ENCODE measurements at places on chromosomes 16 and 17.
A peak's percentile ranks its signal among the peaks of the same experiment; 100 is the strongest.

GRCh38 chr16:27347930-27348685 is 34.3 kb downstream of the IL4R start:
- DNase-seq, result no peak

GRCh38 chr17:59368218-59368857 is 36.9 kb downstream of the YPEL2 start:
- no peak for DNase-seq

DNA sequence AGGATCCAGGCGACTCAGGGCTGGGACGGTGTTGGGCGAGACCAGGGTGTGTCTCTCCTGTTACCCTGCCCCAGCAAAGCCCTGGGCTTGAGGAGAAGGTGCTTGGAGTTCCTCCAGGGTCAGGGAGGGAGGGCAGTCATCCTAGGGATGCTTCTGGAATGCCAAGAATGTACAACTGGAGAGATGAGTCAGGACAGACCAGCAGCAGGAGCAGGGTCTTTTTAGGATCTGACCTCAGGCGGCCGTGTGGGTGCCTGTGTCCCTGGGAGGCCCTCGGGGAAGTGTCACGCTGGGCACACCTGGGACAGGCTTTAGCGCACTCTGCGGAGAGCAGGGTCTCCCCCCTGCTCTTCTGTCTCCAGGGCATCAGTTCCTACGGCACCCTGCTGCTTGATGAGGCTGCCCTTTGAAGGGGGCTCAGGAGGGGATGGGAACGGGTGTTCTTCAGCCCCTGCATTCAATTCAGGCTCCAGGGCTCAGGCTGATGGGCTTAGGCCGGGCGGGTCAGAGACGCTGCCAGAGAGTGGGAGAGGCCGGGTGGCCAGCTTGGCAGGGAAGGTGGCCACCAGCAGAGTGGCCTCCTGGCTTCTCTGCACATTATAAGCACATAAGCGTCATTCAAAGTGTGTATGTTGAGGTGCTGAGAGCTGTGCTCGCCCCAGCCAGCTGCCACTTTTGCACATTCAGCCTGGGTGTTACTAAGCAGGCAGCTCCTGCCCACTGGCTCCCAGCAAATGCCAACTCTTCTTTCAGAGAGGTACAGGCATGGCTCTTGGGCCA is 8.4 kb upstream of the MTSS2 start:
- no peak for DNase-seq

GRCh38 chr16:51464996-51465395 is 313.9 kb upstream of the SALL1 start:
- no peak for DNase-seq

DNA sequence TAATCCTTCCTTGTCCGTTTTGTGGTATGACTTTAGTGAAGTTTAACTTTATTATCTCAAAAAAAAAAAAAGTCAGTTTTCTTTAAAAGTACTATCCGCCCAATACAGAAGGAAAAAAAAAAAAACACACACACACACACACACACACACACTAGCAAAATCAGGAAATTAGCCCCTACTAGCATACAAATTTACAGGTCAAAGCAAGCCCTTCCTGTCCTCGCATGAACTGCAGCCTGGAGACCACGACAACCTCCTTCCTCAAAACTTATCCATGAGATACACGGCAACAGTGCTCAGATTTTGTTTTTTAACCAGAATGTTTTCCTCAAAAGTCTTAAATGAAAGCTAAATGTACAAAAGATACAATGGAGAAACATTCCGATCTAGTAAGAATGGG is 16.2 kb downstream of the NCOR1 start:
- peak; percentile 46 for DNase-seq

- DNase-seq, result no peak
Observed at GRCh38 chr16:84511831-84512230, 7.4 kb upstream of the MEAK7 start.

- no peak for DNase-seq
Observed at GRCh38 chr16:12250578-12250977, 274.0 kb downstream of the SNX29 start.

GRCh38 chr16:25692742-25693508 is 1.2 kb downstream of the HS3ST4 start:
- DNase-seq, result no peak

- no peak for DNase-seq
Observed at GRCh38 chr17:75589919-75590303, 2.3 kb downstream of the MYO15B start.

Measured in GM12865 (cell line).